ENCODE measurements at places on chromosomes 12 and 14.

GRCh38 chr14:104180561-104181165, 42.3 kb downstream of the KIF26A start:
- DNase-seq: no peak

DNA sequence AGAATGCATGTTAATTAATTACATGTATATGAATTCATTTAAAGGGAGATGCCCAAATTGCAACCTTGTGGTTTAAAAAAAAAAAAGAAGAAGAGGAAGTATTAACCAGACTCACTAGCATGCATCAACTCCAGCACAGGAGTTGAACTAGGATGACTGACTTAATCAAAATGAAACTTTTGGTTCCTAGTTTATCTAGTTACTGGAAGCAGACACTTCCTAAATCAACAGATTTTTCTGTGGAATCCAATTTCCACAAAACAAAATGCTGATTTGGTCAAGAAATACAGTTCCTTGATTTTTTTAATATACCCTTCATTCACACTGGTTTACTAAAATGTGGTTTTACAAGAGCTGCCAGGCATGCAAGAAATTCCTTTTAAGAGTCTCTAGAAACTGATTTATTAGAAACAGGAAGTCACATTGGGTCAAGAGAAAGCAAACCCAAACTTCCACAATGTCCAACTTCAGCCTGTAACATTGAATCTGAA, 41.6 kb downstream of the ITPR2 start:
- DNase-seq: no peak

DNA sequence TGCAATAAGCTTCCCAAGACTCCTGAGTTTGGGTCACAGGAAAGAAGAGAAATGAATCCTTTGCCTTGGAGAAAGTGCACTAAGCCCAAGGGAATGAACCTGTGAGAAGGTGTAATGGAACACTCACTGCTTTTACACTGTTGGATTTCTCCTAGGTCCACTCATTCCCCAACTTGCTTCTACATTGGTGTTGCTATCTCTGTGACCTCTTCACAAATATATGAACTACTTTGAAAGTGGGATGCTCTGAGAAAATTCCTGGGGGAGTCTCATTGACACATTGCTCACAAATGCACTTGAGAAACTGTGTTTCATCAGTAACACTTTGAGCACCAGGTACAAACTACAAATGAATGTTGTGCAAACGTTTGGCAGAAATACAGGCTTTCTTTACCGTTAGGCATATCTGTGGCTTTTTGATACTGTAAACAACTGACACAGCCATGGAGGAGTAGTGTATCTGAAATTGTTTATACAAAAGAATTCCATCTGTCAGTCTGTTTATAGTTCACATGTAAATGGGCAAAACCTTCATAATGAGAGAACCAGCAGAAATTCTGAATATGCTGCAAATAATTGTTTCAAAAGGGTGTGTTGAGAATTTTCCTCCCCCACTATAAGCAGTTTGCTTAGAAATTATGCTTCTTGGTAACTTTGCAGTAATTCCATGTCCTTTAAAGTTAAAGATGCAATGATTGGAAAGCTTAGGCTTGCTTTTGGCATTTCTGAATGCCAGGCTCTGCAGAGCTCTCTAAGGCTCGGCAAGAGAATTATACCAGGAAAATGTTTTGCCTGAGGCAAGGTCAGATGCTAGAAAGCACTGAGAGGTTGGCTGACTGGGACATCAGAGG, 348.5 kb upstream of the DDHD1 start:
- no peak for DNase-seq

DNA sequence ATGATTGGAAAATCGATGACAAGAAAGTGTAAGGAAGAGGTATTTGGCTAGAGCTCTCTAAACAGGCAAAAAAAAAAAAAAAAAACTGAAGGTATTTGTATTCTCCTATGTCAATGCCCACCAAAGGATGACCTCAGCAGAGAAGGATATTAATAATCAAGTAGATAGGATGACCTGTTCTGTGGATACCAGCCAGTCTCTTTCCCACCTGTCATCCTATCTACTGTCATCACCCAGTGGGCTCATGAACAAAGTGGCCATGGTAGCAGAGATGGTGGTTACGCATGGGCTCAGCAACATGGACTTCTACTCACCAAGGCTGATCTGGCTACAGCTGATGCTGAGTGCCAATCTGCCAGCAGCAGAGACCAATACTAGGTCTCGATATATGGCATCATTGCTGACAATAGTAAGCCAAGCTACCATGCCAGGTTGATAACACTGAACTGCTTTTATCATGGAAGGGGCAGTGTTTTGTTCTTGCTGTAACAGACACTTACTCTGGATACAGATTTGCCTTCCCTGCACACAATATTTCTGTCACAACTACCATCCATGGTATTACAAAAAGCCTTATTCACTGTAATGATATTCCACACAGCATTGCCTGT, 43.5 kb downstream of the RPS6KA5 start:
- DNase-seq: no peak

DNA sequence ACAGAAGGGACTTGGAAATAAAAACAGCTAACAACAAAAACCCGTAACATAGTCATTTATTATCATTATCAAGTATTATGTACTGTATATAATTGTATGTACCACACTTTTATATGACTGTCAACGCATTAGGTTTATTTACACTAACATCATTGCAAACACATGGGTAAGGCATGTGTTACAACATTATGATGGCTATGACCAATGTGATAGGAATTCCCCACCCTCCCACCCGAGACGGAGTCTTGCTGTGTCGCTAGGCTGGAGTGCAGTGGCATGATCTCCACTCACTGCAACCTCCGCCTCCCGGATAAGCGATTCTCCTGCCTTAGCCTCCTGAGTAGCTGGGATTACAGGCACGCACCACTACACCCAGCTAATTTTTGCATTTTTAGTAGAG, 82.6 kb downstream of the ERC1 start:
- no peak for DNase-seq

DNA sequence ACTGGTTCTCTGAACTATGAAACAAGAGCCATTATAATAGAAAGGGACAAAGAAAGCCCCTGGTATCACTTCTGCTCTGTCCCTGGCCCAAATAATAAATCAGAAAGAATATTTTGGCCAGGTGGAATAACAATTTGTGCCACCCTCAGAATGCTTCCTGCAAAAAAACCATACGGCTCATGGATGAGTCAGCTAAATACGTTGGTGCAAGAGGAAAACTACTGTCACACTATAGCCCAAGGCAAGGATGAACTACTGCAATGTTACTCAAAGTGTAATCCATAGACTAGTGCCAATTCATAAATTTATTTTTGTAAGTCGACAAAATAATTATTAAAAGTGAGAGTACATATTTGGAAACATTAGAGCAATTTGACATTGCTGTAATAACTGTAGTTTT, 68.2 kb downstream of the ANKS1B start:
- no peak for DNase-seq

DNA sequence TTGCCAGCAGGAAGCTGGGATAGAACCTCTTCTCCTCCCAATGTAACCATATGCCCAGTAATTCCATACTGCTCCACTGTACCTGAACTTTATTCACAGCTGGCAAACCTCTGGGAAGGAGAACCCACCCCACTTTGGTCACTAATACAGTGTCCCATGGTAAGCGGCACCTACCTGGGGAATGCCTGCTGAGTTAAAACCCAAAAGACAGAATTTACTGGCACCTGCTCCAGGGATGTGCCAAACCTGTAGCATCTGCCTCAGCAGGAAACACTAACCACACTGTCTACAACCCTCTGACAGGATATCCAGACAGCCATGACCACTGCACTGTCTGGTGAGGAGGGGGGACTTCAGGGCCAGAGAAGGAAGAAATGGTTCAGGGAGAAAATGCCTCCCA, 26.6 kb downstream of the DDX24 start:
- no peak for DNase-seq

DNA sequence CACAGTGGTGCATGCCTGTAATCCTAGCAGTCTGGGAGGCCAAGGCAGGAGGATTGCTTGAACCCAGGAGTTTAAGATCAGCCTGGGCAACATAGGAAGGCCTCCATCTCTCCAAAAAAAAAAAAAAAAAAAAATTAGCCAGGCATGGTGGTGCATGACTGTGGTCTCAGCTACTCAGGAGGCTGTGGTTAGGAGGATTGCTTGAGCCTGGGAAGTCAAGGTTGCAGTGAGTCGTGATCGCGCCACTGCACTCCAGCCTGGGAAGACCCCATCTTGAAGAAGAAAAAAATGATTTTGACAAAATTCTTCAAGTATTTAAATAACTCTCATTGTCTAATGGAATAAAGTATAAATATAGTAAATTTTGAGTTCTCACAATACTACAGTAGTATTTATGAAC, 219.2 kb upstream of the SSTR1 start:
- no peak for DNase-seq

DNA sequence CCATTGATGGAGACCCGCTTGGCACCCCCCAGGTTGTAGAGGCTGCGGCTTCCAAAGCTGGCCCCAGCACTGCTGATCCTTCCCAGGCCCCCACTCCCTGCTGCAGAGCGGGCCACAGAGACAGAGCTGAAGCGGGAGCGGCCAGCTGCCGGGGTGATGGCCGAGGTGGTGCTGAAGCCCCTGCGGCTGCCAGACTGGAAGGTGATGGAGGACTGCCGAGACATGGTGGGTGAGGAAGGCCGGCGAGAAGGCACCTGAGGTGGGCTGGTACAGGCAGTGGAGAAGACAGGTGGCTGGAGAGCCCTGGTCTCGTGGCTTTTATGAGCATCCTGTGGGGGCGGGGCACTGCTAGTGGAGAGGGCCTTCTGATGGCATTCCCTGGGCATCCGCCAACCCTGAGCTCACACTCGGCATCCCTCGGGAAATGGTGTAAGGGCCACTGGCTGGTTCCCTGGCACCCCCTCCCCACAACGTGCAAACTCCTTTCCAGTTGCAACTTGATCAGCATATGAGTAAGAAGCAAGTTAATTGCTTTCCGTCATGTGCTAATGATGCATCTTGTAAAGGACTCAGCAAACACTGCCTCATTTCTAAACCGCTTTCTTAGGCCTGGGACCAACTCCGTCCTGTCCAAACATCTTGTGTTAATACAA, at the start of gene KRT75:
TSS of gene KRT75 (minus strand) at position 291 of the 653 bp plus-strand sequence. CDS start at position 224, 67 bp downstream.
- DNase-seq: no peak

GRCh38 chr12:49583366-49584094, 15.6 kb upstream of the MCRS1 start:
- DNase-seq: no peak

GRCh38 chr12:26699237-26699636, 133.8 kb downstream of the ITPR2 start:
- no peak for DNase-seq

DNA sequence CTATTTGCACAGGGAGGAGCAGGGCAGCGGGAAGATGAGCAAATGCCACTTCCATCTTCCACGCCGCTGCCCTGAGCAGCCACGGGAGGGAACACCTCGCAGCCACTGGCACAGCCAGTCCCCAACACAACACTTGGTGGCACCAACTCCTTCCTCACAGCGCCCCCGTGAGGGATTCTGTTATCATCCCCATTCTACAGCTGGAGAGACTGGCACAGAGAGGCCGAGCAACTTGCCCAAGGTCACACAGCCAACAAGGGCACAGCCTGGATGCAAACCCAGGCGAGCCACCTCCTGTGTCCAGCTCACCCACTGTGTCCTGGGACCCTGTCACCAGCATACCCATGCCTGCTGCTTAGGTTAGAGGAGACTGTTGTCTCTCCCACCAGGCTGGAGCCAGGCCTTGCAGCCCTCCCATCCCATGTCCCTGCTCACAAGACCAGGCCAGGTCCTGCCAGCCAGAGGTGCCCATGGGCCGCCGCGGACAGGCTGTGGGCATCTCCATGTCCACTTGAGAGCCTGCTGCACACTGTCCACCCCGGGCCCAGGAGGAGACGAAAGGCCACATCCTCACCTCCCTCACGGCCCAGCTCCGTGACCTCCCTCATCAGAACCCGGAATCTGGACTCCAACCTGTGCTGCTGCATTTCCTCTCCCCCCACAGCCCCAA, 57.0 kb downstream of the NCOR2 start:
- DNase-seq: no peak

- DNase-seq: no peak
Measured at GRCh38 chr12:86772696-86773095, 516.5 kb upstream of the MGAT4C start.

DNA sequence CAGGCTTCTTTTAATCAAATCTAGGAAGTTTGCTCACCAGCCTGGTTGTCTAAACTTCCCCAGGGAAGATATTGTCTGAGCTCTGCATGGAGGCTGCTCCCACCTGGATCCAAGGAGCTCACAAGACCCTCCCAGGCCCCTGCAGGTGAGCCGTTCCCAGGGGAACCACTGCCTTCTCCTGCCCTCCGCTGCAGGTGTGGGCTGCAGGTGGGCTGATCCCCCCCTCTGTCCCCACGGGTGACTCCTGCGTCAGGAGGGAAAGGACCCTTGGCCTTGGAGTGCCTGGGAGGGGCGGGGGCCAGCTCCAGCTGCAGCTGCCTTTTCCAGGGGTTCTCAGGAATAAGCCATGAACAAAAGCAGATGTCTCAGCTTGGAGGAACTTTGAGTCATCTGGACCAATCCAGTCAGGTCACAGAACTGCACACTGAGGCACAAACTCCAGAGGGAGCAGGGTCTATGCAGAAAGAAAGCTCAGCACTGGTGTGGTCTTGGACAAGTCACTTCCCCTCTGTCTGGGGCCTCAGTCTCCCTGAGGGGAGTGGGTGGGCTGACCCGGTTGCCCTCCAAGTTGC, 246.6 kb upstream of the RTL1 start:
- DNase-seq: no peak

GRCh38 chr12:110379197-110379596, 24.3 kb downstream of the ANAPC7 start:
- no peak for DNase-seq

DNA sequence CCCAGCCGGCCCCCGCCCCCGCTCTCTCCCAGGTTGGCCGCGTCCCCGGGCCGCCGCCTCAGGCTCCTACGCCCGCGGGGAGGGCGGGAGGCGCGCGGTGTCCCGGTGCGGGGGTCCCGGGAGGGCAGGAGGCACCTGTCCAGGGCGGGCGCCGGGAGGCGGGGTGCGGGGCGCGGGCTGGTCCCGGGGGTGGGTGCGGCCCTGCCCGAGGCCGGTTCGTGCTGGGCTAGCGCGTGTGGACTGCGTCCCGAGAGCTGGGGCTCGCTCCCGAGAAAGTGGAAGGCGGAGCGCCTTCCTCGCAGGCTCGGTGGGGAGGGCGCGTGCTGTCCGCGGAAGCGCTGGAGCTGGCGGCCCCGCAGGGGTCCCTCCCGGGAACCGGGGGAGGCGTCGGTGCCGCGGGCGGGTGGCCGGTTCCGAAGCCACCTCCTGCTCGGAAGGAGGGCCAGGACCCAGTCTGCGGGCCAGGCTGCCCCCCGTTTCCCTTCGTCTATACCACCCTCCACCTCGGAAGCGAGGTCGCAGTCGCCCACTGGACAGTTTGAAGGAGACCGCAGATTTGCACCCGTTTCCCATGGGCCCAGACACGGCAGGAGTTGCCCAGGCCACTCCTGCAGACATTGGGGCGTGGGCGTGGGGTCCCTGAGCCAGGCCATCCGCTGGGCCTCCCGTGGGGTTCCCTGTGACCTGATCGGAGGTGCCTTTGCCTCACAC, 636 bp downstream of the ZFYVE21 start:
- DNase-seq: no peak

- DNase-seq: no peak
Measured at GRCh38 chr12:18430425-18431048, 169.2 kb downstream of the PIK3C2G start.

GRCh38 chr14:53401646-53402045, 248.5 kb upstream of the DDHD1 start:
- no peak for DNase-seq

Measured in activated T-helper 9 cell treated with anti-CD3 and anti-CD28 coated beads, Interleukin-2, amount 50 U/mL, for 16 hours (primary cell).